NCI-H187 (cell line): ENCODE measurements at places on chromosomes 1 and 21.

GRCh38 chr1:183126000-183126366 is 60.1 kb upstream of the LAMC2 start:
- no peak for DNase-seq

DNA sequence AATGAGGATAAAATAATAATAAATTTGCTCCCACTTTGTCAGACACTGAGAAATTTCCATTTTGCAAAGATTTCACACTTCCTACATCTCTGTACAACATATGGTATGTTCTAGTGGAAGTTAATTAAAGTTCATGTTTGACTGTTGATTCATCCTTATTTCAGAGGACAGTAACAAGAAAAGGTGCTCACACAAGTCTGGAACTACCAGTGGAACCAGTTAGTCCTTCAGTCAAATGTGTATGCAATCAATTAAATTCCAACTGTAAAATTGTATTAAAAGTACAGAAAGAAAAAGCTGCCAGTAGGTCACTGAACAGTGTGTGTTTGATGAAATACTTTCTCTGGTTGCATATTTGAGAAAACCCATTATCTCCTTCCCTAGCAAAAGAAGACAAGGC is 496.0 kb upstream of the PKN2 start:
- no peak for DNase-seq

DNA sequence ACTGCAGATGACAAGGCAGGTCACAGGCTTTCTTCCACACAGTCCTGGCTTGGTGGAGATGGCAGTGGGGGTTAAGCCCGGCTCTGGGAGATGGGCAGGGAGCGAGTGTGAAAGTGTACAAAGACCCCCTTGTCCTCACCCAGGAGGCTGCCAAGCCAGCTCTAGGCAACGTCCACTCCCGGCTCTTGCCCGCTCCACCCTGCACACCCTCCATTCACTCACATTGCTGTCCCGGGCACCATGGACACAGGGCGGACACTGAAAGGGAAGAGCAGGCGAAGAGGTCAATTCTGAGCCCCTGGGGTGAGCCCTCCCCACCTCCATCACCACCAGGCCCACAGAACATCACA is 8.9 kb downstream of the COL16A1 start:
- no peak for DNase-seq

- no peak for DNase-seq
These were observed 11.2 kb upstream of the ZNF670 start for GRCh38 chr1:247089616-247090375.

GRCh38 chr1:228865627-228866330 is 130.5 kb downstream of the RHOU start:
- DNase-seq: no peak

- no peak for DNase-seq
These were observed 239.4 kb upstream of the POU3F1 start for GRCh38 chr1:38285807-38286530.

- no peak for DNase-seq
These were observed 40.3 kb downstream of the ZZZ3 start for GRCh38 chr1:77642196-77642595.

- no peak for DNase-seq
These were observed at the start of gene SELL for GRCh38 chr1:169711469-169712308. SELL (minus strand) TSS chr1:169711620; CDS start chr1:169711498, 122 bp downstream.

GRCh38 chr1:19941206-19941568 is 17.8 kb upstream of the PLA2G2E start:
- DNase-seq: no peak

GRCh38 chr1:183652547-183653461 is at the start of gene APOBEC4:
APOBEC4 (minus strand) TSS chr1:183653316; CDS start chr1:183648781, 4,535 bp downstream.
- no peak for DNase-seq

- no peak for DNase-seq
These were observed 35.1 kb downstream of the CATSPERE start for GRCh38 chr1:244496186-244496585.

- DNase-seq: no peak
These were observed 46.2 kb downstream of the SYT2 start for GRCh38 chr1:202664083-202664482.

DNA sequence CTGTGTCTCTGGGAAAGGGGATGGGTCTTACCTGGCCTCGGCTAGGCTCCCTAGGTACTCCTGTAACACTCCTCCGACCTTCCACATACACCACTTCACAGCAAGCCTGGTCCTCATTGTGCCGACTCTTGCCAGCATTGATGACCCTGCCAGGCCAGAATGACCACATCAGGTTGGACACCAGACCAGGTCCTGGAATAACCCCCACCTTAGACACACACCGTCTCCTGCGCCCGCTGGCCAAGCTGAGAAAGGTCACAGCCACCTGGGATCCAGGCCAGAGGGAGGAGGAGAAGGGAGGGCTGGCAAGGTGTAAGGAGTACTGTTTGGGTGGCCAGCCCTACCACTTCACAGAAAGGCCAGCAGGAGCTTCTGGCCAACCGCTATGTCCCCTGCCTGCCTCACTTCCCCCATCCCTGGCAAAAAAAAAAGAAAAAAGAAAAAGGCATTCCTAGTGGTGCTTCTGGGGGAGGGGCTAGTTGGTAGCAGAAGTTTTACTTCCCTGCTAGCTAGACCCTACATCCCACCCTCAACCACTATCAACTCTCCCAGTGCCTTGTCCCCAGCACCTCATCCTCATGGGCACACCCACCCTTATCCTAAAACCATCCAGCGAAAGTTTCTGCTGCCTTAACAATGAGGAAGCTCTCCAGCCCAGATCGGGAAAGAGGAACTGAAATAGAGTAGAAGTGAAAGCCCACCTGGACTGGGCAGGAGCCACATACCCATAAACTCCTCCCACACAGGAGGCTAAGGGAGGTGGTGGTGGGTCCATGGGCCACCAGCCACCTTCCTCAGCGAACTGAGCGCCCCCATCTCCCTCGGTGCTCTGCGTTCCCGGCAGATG is 1.4 kb downstream of the PPM1J start:
- no peak for DNase-seq

GRCh38 chr1:96116731-96117130 is 604.9 kb upstream of the PTBP2 start:
- no peak for DNase-seq

GRCh38 chr21:36962098-36962780 is 4.2 kb downstream of the HLCS start:
- no peak for DNase-seq

DNA sequence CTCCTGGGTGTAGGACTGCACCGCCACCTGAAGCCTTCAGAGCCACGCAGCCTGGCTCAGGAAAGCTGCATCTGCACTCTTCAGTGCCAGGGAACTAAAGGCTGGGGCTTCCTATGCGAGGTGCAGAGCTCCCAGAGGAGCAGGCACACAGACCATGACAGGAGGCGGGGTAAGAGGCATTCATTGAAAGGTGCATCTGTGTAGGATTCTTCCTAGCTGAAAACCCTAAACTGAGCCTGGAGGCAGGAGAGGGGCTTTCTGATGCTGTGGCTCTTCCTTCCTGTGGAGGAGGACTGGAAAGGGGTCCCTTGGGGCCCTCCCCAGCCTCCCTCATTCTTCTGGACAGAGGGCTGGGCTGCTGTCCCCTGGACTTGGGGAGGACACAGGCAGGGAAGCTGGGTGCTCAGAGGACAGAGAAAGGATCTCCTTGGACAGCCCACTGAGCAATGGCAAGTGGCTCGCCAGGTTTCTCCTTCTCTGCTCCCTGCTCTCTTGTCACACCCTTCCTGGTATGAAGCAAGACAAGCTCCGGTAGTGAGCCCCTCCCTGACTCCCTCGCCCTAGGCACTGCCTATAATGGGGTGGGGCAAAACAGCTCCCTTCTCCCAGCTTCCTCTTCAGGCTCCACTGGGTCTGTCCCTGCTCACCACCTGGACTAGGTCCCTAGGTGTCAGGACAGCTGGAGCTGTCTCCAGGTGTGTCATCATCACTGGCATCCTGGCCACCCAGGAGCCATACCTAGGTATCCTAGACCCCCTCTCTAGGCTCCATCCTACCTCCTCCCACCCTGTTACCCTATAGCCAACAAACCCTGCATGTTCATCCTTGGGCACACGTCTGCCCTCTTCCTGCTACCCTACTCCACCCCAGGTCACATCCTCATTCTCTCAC is 20.0 kb downstream of the S100A6 start:
- peak; percentile 33 for DNase-seq

- DNase-seq: peak; percentile 76
These were observed 10.0 kb upstream of the OVAAL start for GRCh38 chr1:180548686-180549317.

GRCh38 chr1:180816132-180816531 is 96.6 kb upstream of the KIAA1614 start:
- DNase-seq: no peak

DNA sequence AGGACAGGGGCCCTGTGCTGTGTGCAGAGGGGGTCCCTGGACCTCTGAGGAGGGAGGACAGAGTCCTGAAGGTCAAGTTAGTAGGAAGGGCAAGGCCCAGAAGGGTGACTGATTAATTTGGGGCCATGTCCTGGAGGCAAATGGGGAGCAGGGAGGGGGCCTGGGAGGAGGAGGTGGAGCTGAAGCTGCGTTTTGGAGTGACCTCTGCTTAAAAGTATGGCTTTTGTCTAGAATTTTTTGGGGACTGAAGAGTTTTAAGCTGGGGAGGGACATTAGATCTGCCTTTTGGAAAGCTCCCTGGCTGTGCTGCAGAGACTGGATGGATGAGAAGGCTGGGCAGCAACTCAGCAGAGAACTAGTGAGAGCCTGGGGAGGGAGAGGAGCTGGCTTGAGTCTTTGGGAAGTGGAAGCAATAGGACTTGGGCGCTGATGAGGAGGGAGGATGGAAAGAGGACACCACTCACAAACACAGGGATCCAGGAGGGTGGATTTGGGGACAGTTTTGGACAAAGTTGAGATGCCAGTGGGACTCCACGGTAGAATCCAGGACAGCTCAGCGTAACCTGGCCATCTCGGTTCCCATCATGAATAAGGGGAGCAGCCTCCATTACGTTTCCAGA is 52.9 kb downstream of the ACBD3 start:
- no peak for DNase-seq
